ENCODE measurements at places on chromosomes 2 and 18.
A peak's percentile ranks its signal among the peaks of the same experiment; 100 is the strongest.

DNA sequence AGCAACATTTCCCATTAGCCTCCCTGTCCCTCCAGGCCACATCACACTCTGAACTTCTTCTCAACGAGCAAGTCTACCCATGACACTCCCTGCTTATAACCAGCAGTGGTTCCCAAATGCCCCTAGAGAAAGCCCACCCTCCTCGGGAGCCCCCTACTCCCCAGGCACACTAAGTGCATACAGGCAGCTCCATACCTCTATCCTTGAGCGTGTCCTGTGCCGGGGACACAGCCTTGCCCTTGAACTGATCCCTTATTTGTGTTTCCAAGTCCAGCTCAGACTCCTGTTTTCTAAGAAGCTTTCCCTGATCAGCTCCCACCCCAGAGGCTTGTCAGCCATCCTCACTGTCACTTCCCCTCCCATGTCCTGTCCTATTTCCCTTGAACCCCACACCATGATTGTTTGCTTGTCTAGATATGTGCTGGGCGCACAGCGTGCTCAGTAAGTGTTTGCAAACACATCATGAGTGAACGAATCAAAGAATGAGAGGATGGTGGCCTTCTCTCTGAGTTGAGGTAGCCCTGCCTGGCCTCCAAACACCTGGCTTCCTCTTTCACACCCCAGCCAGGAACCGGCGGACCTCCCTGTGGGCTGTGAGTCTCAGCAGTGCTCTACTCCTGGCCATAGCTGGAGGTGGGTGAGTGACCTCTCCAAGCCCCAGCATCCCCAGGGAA is 2.1 kb downstream of the TEX51 start:
- DNase-seq, result no peak

- no peak for DNase-seq
These were observed 18.2 kb downstream of the HOXD1 start for GRCh38 chr2:176206682-176207081.

- DNase-seq, result no peak
These were observed 259.8 kb upstream of the CXCR4 start for GRCh38 chr2:136377423-136378382.

- DNase-seq, result no peak
These were observed 2.1 kb downstream of the ST8SIA5 start for GRCh38 chr18:46754661-46755292.

- DNase-seq, result no peak
These were observed 146.6 kb downstream of the MEIS1 start for GRCh38 chr2:66581339-66582103.

DNA sequence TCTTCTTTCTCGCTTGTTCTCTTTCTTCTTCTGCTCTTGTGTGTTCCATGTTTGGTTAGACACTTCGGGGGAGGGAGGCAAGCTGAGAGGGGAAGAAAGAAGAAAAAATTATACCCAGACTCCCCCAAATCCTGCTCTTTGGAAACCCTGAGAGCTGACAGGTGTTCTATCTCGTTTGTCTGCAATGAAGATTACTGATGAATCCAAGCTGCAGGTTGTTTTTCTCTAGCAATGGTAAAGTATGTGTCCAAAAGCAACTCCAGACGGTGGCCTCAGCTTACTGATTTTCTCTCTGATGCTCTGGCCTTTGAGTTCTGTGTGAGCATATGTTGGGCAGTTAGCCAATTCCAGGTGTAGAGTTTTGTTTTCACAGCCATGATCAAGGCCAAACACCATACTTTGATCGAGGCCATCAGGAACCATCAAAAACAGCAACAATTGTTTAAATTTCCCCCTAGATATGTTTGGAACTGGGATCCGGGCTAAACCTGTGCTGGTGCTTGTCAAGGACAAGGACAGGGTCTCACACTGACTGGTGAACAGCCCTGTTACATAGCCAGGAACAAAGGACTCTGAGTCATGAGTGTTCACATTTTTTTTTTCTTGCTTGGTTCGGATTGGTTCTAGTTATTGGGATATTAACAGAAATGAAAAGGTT is 142.0 kb downstream of the PRKCE start:
- DNase-seq, result no peak

DNA sequence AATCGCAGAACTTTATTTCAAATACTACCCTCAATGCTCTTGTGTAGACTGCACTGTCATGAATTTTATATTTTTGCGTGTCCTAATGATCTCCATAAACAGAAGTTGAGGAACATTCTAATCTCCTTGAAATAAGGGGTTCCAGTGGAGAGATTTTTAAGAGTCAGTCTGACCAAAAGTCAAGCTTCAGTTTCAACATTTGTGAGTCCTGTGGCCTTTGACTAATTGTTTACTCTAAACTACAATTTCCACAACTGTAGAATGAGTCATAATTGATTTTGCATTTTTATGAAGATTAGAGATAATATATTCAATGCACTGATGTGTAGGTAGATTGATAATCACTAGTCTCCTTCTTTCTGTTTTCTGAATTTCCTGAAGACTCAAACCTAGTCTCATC is 720.3 kb upstream of the ID2 start:
- no peak for DNase-seq

DNA sequence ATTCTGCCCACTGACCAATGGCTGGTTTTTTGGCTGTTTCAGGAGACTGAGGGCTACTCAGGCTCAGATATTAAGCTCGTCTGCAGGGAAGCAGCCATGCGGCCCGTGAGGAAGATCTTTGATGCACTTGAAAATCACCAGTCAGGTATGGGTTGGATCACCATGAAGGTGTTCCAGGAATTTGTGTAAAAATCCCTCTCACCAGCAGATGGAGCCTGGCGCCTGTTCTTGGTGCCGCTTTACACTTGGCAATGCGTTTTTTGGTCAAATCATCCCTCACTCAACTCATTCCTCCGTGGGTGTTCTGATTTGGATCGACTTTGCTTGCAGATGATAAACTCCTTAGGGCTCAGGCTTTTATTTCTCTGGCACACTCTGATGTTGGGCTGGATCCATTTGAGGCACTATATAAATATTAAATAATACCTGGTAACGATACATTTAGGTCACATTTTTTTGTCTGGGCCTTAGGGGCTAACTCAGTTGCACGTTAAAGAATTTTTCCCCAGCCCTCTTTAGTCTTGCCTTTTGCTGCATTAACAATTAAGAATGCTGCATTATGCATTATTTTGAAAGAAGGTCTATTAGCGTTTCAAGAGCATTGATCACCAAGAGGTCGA is 50.0 kb downstream of the HDHD2 start:
- DNase-seq, result peak; percentile 15

GRCh38 chr2:192960945-192961344 is 766.2 kb upstream of the TMEFF2 start:
- no peak for DNase-seq

DNA sequence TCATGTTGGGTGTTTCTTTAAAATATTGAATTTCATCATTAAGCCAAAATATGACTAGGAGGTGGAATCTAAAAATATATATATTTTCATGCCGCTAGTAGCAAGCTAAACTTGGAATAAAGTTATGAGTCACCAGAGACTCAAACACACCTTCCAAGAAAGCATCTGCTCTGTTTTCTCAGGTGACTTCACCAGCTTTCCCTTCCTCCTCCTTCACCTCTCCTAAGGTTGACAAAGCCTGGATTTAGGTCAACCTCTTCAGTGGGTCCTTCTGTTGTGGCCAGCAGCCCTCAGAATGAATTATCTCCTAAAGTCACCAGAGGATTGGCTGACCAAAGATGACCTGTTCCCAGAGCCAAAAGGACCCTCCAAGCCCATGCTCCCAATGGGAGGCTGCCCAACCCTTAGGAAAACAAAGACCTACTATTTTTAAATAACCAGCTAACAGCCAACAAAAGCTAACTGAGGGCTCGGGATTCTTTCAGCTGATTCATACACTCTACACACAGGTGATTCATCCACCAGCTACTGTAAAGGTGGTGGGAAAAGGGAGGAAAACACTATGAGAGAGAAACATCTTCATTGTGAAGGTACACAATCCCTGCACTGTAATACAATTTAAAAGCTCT is 113.9 kb downstream of the MYO5B start:
- no peak for DNase-seq

- no peak for DNase-seq
These were observed 447.9 kb downstream of the XIRP2 start for GRCh38 chr2:167336213-167336612.
